SJCRH30 (cell line): ENCODE measurements at places on chromosomes 5 and 9.

DNA sequence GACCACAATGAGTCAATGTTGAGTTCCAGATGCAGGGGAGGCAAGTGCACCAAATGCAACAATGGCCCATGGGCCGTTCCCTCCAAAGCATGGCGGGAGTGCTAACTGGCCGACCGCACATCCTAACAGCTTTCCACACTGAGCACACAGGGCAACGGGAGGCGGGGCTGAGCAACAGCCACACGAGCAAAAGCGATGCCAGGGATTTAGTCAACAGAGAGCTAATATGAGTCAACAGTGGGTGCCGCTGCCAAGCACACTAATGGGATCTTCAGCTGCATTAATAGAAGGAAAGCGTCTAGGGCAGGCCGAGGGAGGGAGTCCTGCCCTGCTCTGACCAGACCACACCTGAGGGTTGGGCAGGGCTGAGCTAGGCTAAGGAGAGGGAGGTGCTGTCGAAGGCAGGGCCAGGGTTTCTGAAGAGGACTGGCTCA, 4.6 kb downstream of the EPB41L4B start:
- H3K4me3 ChIP-seq: no peak overlapping the region
- H3K4me1 ChIP-seq: no peaks in the 10 kb centered on the region
- peaks cover 5% of the 10 kb centered on the region for H3K27me3 ChIP-seq
- DNase-seq: no peak

- H3K4me1 ChIP-seq: peaks cover 21% of the 10 kb centered on the region
- H3K27ac ChIP-seq: peak overlapping the region; percentile 21
Measured at GRCh38 chr9:131255676-131256197, 20.6 kb downstream of the FAM78A start.

GRCh38 chr9:81984928-81985327, 3.6 kb upstream of the SPATA31D1 start:
- H3K4me1 ChIP-seq: peaks cover 2% of the 10 kb centered on the region; the same call in 1 of the 2 replicates
- H3K27me3 ChIP-seq: no peaks in the 10 kb centered on the region
- no peaks in the 10 kb centered on the region for H3K36me3 ChIP-seq
- DNase-seq: no peak
- no peak overlapping the region for H3K27ac ChIP-seq
- no peak overlapping the region for H3K4me3 ChIP-seq

GRCh38 chr5:33526755-33527154, 86.0 kb downstream of the TARS1 start:
- no peak overlapping the region for H3K4me3 ChIP-seq
- H3K27ac ChIP-seq: no peak overlapping the region
- no peaks in the 10 kb centered on the region for H3K27me3 ChIP-seq
- peaks cover 14% of the 10 kb centered on the region for H3K4me1 ChIP-seq
- no peaks in the 10 kb centered on the region; the same call in 1 of the 2 replicates for H3K36me3 ChIP-seq

- DNase-seq: no peak
- H3K4me1 ChIP-seq: peaks cover 4% of the 10 kb centered on the region; the same call in 1 of the 2 replicates
- H3K27me3 ChIP-seq: no peaks in the 10 kb centered on the region
- no peaks in the 10 kb centered on the region for H3K36me3 ChIP-seq
- no peak overlapping the region for H3K4me3 ChIP-seq
Measured at GRCh38 chr5:143662020-143662419, 149.9 kb upstream of the HMHB1 start.
